ENCODE measurements at places on chromosomes 6 and 20.

DNA sequence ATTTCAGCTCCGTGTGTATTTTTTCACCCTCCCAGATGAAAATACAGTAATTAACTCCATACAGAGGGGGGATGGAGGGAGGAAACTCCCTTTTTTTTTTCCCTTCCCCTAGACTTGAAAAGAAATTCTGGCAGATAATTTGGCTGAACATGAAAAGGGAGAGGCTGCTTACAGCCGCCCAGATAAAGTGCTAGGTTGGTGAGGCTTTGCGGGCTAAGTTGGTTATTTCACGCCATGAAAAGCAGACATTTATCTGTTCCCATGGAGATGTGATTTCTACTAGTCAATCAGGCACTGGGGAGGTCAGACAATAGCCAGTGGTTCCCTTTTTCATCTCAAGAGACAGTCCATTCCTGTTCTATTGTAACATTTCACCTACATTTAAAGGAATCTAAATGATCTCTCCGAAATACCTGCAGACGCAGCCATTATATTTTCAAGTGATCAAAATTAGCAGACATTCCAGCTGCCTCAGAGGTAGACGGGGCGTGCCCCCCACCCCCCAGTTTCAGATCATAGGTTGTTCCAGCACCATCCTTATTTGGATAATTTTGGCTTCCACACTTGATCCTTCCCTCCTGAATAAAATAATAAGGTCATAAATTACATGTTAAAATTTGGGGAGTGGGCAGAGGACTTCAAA is 143.9 kb upstream of the ZNF217 start:
- no peak for DNase-seq

DNA sequence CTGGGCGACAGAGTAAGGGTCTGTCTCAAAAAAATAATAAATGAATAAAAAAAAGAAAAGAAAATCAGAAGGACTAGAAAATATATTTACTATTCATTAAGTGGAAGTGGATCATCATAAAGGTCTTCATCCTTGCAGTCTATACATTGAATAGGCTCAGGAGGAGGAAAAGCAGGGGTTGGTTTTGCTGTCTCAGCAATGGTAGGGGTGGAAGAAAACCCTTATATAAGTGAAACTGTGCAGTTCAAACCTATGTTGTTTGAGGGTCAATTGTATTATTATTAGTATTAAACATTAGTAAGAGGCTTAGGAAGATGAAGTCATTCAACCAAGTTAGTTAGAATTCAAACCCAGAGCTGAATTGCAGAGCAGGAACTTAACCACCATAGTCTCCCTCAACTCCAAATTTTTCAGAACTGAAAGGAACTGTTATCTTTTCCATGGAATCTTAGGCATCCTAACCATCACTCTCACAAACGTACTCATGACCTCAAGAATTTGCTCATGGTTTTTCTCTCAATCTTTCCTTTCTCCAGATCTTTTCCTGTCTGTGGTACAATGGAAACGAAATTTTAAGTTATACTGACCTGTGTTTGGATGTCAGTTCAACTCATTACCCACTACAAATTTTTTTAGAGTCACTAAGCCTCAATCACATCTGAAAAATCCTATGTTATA is 7.7 kb upstream of the SMIM13 start:
- no peak for DNase-seq

GRCh38 chr6:156928126-156928525 is 150.9 kb downstream of the ARID1B start:
- DNase-seq: no peak

DNA sequence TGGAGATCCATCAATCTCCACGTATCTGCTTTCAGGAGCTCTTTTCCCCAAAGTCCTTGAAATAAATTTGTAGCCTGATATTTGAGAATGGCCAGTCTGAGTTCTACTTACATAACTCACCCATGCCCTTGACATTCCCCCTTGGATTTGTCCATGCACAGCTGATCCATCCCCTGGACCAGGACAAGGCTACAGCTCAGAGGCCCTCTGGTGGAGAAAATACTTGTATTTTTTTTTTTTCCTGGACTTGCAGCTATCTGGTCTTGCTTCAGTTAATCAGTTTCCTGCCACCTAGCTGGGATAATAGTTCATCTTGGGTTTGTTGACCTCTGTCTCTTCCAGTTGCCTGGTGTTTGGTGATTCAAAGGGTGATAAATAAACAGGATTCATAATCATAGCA is 467.6 kb downstream of the DHX35 start:
- no peak for DNase-seq

- no peak for DNase-seq
Measured at GRCh38 chr6:139996253-139996834, 621.9 kb upstream of the CITED2 start.

- DNase-seq: no peak
Measured at GRCh38 chr20:21520702-21521595, 7.1 kb upstream of the NKX2-2 start.

DNA sequence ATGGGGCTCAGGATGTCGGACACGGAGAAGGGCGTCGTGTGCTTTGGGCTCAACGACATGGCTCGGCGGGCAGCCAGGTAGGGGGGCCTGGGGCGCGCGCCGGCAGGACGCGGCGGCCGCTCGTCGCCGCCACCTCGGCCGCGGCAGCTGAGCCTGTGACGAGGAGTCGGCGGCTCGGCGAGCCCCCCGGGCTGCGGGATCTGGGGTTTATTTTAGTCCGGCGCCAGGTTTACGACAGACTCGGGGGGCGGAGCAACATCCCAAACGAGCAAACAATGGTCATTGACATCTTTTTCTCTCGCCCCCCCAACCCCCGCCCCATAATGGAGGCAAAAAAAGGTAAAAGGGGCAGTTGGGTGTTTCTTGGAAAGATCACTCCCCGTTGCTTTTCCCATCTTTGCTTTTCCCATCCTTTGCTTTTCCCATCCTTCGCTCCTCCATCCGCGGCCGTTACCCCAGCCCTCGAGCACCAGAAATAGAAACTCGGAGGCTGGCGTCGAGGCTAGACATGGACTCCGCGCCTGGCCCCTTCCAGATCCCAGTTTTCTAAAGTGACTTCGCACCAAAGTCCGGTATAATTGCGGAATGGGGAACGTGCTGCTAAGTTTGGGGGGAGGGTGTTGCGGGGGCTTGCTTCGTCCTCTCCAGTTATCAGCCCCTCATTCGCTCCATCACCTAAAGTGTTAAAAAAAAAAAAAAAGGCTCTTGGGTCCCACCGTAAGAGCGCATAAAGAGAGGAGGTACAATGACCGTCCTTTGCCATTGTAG is at the start of gene NKX2-4:
TSS of gene NKX2-4 (minus strand) at position 186 of the 768 bp plus-strand sequence. CDS start at position 59, 127 bp downstream.
- no peak for DNase-seq

GRCh38 chr6:113625850-113626249 is 231.3 kb upstream of the MARCKS start:
- DNase-seq: no peak

DNA sequence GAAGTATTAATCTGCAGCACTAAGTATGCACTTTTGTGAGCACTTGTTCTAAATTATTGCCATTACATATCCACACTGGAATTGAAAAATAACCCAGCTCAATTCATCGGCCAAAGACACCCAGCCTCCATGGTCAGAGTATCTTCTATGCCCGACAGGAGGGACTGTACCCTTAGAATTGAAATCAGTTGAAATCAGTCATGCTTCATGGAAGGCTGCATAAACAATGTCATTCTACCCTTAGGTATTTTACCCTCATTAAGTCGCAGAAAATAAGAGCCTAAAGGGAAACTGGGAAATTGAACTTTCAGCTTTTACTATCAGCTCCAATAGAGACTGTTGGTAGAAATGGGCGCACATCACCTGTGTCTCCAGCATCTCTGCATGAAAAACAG is 2.9 kb upstream of the RAMACL start:
- no peak for DNase-seq

DNA sequence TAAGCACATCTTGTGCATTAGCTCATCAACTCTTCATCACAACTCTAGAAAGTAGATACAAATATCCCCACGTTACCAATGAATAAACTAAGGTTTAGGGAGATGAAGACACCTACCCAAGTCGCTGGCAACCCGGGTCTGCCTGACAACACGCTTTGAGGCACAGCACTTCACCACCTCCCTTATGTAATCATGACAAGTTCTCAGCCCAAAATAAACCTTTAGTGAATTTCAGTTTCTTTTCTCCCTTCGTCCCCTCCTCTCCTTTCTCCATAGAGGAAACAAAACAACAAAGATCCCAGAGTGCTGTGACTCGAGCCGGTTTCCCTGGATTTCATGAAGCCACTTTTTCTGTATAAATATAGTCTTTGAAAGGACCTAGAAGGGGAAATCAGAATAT is 105.4 kb downstream of the MAFB start:
- DNase-seq: no peak

DNA sequence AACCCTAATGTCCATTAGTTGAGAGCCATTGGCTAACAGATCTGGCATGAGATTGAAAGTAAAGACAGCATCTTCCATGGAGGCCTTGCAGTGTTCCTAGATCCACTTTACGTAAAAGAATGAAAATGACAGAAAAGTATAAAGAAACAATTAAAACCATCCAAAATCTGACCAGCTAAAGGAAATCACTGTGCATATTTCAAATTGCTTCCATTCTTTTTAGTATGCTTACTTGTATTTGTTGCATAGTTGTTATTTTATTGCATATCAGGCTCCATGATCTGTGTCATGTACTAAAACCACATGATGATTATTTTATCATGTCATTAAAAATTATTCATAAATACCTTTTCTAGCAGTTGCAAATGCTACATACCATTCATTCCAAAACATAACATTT is 67.9 kb downstream of the GCLC start:
- DNase-seq: no peak

DNA sequence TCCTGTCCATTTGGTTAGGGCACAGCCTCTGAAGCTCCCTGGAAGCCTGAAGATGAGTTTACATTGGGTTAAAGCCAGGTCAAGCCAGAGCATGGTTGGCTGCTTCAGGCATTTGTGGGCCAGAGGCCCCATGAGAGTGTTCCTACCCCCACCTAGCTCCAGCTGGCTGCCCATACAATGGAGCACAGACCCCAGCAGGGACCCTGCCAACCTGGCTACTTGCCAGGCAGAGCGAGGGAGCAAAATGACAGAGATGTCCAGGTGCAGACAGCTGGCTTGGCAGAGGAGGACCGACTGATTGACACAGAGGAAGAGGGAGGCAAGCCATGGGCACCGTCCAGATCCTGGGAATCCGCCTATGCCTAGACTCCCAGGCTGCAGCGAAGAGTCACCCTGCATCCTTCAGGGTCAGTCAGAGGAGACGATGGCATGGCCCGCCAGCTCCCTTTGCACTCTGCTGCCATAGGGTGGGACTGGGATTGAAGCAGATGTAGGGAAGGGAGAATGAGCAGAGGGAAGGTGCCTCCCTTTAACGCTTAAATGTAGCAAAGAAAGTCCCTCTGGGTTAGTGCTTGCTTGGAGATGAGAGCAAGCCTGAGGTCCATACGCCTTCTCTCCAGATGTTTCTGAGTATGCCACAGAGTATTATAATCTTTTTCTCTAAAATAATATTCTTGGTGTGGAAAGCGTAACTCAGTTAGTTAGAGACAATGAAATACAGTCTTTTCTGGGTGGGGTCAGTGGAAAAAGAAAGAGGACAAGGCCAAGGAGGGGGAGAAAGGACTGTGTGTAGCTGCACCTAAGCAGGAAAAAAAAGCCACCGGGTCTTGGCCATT is 77.6 kb upstream of the FYN start:
- no peak for DNase-seq

DNA sequence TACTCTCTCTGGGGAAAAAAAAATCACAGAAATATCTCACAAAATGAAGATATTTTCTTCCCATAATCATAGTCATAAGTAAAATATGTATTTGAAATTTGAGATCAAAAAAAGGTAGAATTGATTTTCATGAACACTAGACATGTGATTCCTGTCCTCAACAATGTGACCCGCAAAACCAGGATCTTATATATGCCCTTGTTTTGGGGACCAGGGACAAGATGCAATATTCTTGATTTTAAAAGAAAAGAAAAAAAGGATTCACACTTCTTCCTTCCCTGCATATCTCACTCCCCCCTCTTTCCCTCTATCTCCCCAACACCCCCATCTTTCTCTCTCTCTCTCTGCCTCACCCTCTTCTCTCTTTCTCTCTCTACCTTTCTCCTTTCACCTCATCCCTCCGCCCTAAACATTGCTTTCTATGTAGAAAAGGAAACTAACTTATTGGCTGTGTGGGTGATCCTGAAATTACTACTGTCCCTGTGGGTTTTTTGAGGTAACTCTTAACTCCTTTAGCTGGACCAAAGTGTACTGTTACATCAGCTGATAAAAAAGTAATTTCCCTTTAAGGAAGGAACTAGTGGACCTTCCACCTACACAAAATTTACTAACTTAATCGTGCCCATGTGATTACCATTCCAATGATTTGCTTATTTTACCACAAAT is 85.6 kb downstream of the AIG1 start:
- DNase-seq: no peak

- no peak for DNase-seq
Measured at GRCh38 chr6:168934660-168935627, 318.7 kb downstream of the THBS2 start.

GRCh38 chr6:167444602-167445346 is 119.9 kb downstream of the TTLL2 start:
- DNase-seq: no peak

DNA sequence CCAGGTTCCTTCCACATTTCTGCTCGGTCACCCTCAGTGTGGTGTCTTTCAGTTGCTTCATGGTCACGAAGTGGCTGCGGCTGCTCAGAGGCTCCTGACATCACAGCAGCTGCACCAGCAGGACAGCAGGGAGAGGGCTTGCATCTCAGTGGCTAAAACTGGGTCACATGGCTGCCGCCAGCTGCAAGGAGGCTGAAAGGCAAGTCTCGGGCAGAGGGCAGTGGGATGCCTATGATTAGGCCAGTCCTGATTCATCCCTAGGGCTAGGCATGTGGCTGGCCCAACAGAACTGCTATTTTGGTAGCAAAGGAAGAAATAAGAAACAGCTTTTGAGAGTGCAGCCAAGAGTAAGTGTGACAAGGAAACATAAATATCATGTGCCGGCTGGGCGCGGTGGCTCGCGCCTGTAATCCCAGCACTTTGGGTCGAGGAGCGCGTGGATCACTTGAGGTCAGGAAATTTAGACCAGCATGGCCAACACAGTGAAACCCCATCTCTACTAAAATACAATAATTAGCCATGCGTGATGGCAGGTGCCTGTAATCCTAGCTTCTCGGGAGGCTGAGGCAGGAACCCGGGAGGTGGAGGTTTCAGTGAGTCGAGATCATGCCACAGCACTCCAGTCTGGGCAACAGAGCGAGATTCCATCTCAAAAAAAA is 46.6 kb downstream of the RBM38 start:
- DNase-seq: no peak

DNA sequence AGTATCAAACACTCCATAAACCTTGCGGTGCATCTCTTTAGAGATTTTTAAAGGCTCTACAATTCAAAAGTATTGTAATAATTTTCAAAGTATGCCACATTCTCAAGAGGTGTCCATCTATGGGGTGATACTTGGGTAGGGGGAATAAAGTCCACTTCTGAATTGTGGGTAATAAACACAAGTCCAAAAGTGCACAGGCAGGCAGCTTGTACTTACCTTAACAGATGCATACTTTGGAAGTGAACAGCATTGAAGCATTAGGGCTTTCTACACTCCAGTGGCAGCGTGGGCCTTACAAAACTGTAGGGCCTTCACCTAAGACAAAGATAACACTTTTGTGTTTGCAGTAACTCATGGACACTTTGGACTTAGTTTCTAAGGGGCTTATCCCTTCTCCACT is 58.6 kb downstream of the AIG1 start:
- DNase-seq: no peak

- no peak for DNase-seq
Measured at GRCh38 chr6:3819161-3820110, 29.7 kb upstream of the FAM50B start.

- DNase-seq: no peak
Measured at GRCh38 chr6:141488488-141488887, 644.2 kb upstream of the GJE1 start.

Measured in activated T-cell treated with anti-CD3 and anti-CD28 coated beads for 48 hours (primary cell).